ENCODE measurements at places on chromosomes 16 and 17. TPM values are rescaled to one million over a fixed set of nuclear protein-coding genes. Genes with fewer than 3 reads are reported as not detected.

The NSF gene
- 52.8 TPM for total RNA-seq

The CBFA2T3 gene
- 0.08 TPM for total RNA-seq

The AURKB gene
- total RNA-seq, result 128 TPM

The SLC5A10 gene
- not detected for total RNA-seq

The PERCC1 gene
- 0.57 TPM for total RNA-seq

The MSL1 gene
- 110 TPM for total RNA-seq

The TK1 gene
- total RNA-seq, result 93.1 TPM

The KRT25 gene
- not detected for total RNA-seq

The CES4A gene
- 17.5 TPM for total RNA-seq

DNA sequence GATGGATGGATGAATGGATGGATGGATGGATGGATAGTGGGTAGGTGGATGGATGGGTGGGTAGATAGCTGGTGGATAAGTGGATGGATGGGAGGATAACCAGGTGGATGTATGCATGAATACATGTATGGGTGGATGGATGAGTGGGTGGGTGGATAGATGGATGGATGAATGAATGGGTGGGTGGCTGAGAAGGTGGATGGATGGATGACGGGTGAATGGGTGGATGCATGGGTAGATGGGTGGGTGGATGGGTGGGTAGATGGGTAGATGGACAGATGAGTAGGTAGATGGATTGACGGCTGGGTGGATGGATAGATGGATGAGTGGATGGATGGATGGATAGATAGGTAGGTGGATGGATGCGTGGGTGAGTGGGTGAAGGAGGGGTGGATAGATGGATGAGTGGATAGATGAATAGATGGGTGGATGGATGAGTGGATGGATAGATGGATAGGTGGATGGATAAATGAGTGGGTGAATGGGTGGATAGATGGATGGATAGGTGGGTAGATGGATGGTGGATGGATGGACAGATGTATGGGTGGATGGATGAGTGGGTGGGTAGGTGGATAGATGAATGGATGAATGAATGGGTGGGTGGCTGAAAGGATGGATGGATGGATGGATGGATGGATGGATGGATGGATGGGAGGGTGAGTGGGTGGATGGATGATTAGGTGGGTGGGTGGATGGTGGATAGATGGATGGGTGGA is 50.1 kb upstream of the ZC3H18 start:
- H3K36me3 ChIP-seq, result peaks cover 17% of the 10 kb centered on the region
- H3K27ac ChIP-seq, result peak overlapping the region; percentile 62
- no peak overlapping the region for H3K4me3 ChIP-seq
- no peaks in the 10 kb centered on the region for H3K4me1 ChIP-seq
- no peak for DNase-seq

DNA sequence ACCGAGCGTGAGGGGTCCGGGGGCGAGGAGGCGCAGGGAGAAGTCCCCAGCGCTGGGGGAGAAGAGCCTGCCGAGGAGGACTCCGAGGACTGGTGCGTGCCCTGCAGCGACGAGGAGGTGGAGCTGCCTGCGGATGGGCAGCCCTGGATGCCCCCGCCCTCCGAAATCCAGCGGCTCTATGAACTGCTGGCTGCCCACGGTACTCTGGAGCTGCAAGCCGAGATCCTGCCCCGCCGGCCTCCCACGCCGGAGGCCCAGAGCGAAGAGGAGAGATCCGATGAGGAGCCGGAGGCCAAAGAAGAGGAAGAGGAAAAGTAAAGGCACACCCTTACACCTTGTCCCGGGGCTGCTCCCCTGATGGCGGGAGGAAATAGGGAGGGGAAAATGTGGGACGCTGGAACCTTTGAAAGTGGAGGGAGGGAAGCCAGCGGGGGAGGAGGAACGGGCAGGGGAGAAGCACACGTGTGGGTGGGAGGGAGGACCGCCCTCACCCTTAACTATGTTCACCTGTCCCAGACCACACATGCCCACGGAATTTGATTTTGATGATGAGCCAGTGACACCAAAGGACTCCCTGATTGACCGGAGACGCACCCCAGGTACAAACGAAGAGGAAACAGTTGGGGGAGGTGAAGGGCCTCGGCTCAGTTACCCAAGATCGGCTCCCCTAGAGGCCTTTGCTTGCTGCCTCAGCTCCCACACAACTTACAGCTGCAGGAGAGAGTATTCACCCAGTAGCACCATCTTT is 916 bp downstream of the PAGR1 start:
- peak; percentile 79 for DNase-seq
- H3K27ac ChIP-seq, result peak overlapping the region; percentile 96
- H3K27me3 ChIP-seq, result peaks cover 12% of the 10 kb centered on the region
- H3K4me3 ChIP-seq, result peak overlapping the region; percentile 93

- H3K27me3 ChIP-seq, result no peaks in the 10 kb centered on the region
- H3K36me3 ChIP-seq, result peaks cover 35% of the 10 kb centered on the region
- H3K27ac ChIP-seq, result no peak overlapping the region
- H3K4me3 ChIP-seq, result no peak overlapping the region
- DNase-seq, result peak; percentile 62
Observed at GRCh38 chr17:14211801-14212200, 24.9 kb downstream of the CDRT15 start.

DNA sequence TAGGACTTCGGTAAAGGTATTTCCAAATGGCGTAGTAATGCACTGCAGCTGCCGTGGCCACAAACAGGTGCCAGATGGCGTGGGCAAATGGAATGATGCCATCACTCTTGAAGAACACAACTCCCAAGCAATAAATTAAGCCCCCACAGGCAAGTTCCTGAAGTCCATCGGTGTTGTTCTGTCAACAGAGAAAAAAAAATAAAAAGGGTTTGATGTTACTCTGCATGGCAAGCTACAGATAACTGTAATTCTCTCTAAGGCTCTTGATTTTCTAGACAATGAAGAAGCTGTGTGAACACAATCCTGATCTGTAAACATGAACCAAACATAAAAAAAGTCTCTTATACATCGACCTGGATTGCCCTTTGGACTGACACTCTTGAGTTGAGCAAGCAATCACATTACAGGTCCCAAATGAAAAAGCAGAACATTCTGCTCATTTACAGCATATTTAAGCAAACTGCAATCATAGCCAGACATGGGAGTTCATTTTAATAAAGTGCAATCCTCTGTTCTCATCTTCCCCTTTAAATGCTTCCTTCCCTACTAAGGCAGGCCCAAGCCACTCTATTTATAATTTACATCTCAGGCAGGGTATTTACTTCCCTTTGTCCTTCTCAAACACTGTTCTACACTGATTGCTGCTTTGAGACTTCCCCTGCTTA is 27.1 kb downstream of the MMD start:
- no peaks in the 10 kb centered on the region for H3K27me3 ChIP-seq
- H3K36me3 ChIP-seq, result peaks cover 42% of the 10 kb centered on the region
- H3K4me3 ChIP-seq, result no peak overlapping the region
- H3K27ac ChIP-seq, result no peak overlapping the region

- peak overlapping the region; percentile 98 for H3K27ac ChIP-seq
- DNase-seq, result peak; percentile 80
- H3K36me3 ChIP-seq, result peaks cover 68% of the 10 kb centered on the region
- H3K4me3 ChIP-seq, result peak overlapping the region; percentile 99
Observed at GRCh38 chr17:35244341-35245195, 1.7 kb downstream of the SLFN5 start.

- no peaks in the 10 kb centered on the region for H3K36me3 ChIP-seq
- H3K27ac ChIP-seq, result no peak overlapping the region
- H3K4me1 ChIP-seq, result no peaks in the 10 kb centered on the region
- H3K4me3 ChIP-seq, result no peak overlapping the region
- no peak for DNase-seq
Observed at GRCh38 chr16:86998196-86999001, 318.8 kb downstream of the C16orf95 start.

DNA sequence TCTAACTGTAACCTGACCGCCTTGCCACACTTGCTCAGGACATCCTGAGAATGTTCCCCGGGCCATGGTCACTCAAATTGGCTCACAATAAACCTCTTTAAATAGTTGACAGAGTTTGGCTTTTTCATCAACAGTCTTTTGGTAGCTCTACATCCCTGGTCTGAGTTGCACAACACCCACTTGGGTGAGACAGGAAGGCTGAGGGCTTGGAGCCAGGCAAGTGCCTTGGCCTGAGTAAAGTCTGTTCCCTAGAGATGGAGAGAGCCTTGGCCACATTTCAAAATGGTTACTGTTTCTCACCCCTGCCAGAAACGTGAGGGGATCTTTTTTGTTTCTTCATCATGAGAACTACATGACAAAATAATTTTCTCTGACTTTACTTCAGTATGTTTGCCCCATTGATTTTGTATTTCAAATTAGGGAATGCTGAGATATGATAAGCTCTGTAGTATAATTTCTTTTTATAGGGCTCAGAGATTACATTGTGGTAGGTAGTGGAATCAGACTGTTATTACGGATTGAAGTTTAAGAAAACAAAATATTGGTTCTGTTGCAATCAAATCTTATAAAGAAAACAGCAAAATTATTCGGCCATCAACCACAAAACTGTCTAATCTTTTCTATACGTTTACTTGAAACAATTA is 53.9 kb upstream of the NETO2 start:
- H3K4me3 ChIP-seq, result no peak overlapping the region
- no peaks in the 10 kb centered on the region for H3K4me1 ChIP-seq
- DNase-seq, result no peak

GRCh38 chr16:81437865-81438264 is 6.7 kb upstream of the CMIP start:
- H3K36me3 ChIP-seq, result no peaks in the 10 kb centered on the region
- peaks cover 11% of the 10 kb centered on the region for H3K4me1 ChIP-seq
- peaks cover 62% of the 10 kb centered on the region for H3K27me3 ChIP-seq
- no peak overlapping the region for H3K27ac ChIP-seq

- no peaks in the 10 kb centered on the region for H3K36me3 ChIP-seq
- H3K4me3 ChIP-seq, result no peak overlapping the region
- H3K27me3 ChIP-seq, result no peaks in the 10 kb centered on the region
- H3K27ac ChIP-seq, result no peak overlapping the region
- no peak for DNase-seq
- H3K4me1 ChIP-seq, result no peaks in the 10 kb centered on the region
Observed at GRCh38 chr17:2452216-2452750, 51.4 kb upstream of the MNT start.

Measured in activated naive CD8-positive, alpha-beta T cell treated with anti-CD3 and anti-CD28 coated beads, Interleukin-2, amount 10 ng/mL, durations not matched to agents 7 days and 5 days (primary cell).